CD8-positive, alpha-beta T cell (primary cell): ENCODE measurements at places on chromosomes 6 and 20.

DNA sequence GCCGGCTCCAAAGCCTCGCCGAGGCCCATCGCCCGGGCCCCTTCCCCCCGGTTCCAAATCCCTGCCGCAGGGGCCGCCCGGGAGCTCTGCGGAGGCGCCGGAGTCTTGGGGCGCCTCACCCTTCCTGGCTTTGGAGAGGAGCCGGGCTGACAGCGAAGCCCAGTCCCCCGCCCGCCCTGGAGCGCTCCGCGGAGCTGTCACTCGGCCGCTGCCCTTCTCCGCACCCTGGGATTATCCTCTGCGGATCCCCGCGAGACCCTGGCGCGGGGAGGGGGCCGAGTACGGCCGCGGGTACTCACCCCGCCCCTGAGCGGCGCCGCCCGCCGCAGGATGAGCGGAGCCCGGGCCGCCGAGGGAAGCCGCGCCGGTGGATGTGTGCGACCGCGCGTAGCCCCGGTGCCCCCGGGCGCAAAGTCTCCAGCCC is 343 bp downstream of the SNAP91 start:
- DNase-seq = no peak

DNA sequence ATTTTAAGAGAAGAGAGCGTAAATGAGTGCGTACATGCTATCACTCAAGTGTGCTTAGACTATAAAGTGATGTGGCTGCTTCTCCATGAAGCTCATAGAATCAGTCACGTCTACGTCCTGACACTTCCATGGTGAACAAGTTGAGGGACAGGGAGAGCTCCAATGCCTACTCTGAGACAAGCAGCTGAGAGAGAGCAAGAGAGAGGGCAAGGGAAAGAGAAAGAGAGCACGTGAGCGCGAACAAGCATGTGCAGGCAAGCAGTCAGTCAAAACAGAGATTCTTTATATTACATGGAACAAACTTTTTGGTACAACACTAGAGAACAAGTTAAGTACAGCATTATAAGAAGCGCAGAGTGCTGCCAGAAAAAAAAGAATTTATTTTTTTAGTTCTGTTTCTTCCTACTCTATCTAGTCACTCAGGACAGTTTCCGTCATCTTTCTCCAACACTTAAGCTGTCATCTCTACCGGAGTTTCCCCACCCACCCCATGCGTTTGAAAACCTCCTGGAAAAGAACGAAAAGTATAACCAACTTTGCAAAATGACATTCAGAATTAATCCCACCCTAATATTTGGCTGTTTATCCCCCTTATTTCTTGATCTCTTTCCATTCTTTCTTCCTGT is 61.8 kb downstream of the EPB41L2 start:
- DNase-seq = no peak

DNA sequence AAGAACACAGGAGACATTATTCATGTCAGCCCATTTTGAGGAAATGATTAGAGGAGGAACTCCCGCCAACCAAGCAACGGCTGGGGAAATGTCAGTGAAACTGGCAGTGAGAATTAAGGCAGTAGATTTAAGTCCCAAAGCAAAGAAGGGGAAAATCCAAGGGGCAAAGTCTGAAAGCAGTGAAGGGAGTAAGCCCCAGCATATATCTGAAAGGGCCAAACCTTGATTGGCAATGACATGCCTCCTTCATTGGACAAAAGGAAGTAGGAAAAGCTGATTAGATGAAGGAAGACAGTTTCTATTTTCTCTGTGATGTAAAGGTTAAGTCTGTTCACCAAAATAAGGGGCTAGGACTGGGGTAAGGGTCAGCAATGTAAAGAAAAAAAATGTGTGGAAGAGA is 190.3 kb downstream of the RNF144B start:
- DNase-seq = no peak

GRCh38 chr6:170225852-170226417 is 64.9 kb downstream of the DLL1 start:
- no peak for DNase-seq

- DNase-seq = no peak
Observed at GRCh38 chr6:90465686-90466085, 121.2 kb downstream of the MAP3K7 start.

DNA sequence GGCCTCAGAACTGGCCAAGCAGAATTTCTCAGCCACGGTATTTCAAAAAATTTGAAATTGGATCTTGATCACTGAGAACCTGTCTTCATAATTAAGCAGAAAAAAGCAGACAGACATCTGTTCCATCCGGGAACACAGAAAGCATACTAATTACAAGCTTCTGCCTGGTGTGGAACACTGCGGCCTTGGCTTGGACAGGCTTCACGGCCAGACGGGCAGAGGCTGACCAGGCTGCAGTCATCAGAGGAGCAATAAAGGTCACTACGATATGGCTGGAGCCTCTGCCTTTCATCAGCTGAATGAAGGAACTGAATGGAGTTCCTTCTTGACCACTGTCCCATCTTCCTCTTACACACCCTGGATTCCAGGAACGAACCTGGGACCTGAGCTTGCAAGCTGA is 3.9 kb upstream of the NRSN1 start:
- DNase-seq = no peak

DNA sequence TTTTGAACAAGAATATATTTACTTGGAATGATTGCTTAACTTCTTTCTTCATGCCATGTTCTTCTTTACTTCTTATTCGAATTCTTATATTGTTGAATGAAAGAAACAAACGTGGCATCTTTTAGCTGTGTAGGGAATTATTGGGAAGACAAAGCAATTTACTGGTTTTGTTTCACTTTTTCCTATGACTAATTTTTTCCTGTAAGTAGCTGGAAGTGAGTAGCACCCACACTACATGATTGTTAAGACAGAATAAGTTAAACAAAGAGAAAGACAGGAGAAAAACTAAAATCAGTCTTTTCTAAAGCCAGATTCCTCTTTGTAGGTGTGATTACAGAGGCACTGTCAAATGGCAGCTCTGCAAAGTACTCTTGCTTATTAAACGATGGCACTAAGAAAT is 593.4 kb downstream of the EYS start:
- no peak for DNase-seq

- DNase-seq = no peak
Observed at GRCh38 chr6:143486752-143487151, 24.8 kb downstream of the FUCA2 start.

- DNase-seq = no peak
Observed at GRCh38 chr6:170101281-170102035, 189.4 kb downstream of the DLL1 start.

DNA sequence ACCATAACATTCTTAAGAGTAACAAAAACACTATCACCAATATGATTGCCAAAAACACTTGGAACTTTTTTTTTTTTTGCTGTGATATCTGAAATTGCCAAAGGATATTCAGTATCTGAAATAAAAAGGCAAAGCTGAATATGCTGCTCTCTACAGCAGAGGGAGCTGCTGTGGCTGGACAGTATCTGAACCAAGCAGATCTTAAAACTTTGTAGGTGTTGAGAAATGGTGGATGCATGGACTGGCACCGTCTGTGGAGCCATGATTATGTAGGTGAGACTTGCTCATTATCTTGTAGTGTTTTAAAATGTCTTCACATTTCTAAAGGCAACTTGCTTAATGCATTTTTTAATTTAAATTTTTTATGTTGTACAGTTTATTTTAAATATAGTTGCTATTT is 9.2 kb downstream of the PDCD2 start:
- no peak for DNase-seq

GRCh38 chr6:39836606-39837005 is 44.4 kb downstream of the DAAM2 start:
- no peak for DNase-seq

GRCh38 chr20:46828471-46828870 is 66.2 kb upstream of the EYA2 start:
- no peak for DNase-seq

DNA sequence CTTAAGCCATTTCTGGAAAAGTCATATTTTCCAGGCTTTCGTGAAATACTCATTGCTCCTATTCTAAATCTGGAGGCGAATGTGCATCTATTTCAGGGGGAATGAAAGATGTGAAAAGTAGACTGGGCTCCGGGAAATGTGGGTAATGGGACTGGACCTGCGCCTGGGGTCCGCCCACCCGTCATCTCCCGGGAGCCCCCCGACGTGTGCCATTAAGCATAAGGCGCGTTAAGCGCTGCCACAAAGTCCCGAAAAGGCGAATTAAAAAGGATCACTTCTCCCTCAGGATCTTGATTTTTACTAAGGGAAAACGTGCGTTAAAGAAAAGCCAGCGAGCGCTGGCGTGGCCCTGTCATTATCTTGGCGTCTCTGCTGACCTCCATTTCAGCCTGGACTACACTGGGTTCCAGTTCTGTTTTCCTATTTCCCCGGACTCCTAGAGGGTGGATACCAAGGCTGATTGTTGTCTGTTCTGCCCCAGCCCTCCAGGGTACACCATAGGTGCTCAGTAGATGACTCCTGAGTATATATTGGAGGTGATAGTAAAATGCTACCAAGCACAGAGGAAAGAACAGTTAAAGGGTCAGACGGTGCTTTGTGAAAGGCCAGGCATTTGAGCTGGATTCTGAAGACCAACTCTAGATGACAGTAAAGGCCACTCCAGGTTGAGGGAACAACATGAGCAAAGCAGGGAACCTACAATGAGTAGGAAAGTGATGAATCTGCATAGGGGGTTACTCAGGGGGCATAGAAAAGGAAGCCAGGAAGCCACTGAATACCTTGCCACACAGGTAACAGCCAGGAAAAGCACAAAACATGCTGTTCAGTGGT is 89.2 kb upstream of the ARID1B start:
- DNase-seq = no peak

- DNase-seq = no peak
Observed at GRCh38 chr6:78911218-78911940, 44.0 kb downstream of the IRAK1BP1 start.

GRCh38 chr6:4717856-4718255 is 58.3 kb upstream of the CDYL start:
- DNase-seq = no peak

GRCh38 chr20:8718279-8718678 is 350.6 kb upstream of the PLCB4 start:
- DNase-seq = no peak

GRCh38 chr6:139588076-139588639 is 213.7 kb upstream of the CITED2 start:
- DNase-seq = no peak

GRCh38 chr6:105646391-105646867 is 243.5 kb upstream of the PREP start:
- peak; percentile 78 for DNase-seq

DNA sequence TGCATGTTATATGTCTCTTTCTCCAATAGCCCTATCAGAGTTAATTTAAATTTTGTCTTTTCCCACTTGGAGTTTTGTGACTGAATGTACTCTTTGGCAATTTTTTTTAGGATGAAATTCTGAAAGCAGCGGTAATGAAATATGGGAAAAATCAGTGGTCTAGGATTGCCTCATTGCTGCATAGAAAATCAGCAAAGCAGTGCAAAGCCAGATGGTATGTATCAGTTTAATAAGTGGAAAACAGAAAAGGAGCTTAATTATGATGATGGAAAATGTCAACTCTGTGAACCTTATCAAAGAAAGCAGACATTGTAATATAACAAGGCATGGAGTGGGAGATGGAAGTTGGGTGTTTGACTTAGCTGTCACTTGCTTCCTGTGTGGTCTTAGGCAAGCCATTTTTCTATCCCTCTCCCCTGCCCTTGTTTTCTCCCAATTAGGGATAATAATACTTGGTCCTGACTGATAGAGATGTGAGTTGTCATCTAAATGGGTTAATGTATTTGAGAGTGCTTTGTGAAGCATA is 2.7 kb downstream of the CDC5L start:
- no peak for DNase-seq

DNA sequence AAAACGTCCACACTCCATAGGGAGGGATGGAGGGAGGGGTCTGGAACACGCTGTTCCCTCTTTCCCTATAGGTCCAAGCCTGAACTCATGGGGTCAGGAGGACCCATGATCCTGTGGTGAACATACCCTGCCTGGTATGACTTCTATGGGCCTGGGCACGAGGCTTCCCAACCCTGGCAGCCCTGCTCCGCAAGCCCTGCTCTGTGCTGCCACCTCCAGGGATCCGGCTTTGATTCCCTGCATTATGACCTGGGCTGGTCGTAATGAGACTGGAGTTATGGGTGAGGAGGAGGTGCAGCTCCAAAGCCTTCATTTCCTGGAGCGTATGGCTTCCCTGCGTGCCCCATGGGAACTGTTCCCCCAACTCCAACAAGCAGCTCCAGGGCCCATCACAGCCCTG is 54.9 kb downstream of the CDH22 start:
- no peak for DNase-seq

GRCh38 chr6:106745824-106746582 is 116.6 kb downstream of the QRSL1 start:
- no peak for DNase-seq

- no peak for DNase-seq
Observed at GRCh38 chr20:18056174-18057100, 1.3 kb downstream of the OVOL2 start.

DNA sequence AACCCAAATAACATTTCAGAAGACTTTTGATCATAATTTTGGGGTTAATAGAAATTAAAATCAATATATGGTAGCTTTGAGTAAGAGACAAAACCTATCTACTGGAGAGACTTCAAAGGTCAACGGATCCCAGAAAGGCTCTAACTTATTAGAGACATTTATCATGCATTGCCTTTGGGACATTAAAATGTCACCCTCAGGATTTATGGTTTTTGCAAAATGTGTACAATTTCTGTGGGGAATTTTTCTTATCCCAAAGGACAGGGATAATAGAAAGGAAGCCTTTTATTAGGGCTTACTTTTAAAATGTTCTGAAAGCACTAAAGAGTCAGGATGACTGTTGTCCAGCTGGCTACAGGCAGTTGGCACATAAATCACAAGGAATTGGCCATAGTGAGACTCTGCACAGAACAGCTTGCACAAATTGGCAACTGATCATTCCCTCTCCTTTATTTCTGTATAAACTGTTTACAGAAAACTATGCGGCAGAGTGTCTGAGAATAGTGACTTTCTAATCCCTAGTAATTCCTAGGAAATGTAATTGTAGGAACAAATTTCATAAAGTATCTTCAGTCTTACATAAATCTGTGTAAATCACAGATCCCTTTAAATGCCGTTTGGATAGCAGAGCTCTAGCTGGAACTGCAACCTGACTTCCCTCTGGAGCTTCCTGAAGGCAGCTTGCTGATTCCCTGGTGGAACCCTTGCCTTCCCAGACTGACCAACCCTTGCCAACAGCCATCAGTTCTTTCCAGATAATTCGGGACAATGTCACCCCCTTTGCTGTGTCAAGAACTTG is 201.1 kb upstream of the PREP start:
- no peak for DNase-seq

DNA sequence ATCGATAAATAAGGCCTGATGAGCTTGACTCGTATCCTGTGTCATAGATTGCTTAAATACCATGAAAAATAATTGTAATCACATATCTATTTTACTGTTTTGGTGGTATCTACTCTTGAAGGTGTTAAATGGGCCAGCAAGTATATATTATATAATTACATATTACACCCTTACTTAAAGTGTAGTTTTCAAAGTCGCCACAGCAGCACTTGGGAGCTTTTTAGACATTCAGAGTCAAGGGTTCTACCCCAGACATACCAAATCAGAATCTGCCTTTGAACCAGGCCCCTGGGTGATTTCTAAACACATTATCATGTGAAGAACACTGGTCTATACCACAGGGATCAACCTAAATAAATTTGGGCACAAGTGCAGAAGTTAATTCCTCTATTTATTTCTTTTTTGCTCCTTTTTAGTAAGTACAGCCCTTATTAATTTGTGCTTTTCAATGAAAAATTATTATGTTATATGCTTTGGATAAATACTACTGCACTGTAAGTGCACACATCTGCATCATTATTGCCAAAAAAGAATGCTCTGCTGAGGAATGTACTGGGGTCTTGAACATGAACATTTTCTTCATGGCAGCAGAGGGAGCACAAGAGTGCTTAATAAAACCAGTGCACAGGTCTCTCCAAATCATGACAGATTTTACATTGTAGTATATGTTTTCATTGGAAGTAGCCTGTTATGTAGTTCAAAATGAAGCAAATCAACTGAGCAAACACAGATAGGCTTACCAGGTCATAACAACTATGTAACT is 3.1 kb upstream of the ATXN1 start:
- no peak for DNase-seq
